ENCODE measurements at places on chromosomes 3 and 15.
A peak's percentile ranks its signal among the peaks of the same experiment; 100 is the strongest.

DNA sequence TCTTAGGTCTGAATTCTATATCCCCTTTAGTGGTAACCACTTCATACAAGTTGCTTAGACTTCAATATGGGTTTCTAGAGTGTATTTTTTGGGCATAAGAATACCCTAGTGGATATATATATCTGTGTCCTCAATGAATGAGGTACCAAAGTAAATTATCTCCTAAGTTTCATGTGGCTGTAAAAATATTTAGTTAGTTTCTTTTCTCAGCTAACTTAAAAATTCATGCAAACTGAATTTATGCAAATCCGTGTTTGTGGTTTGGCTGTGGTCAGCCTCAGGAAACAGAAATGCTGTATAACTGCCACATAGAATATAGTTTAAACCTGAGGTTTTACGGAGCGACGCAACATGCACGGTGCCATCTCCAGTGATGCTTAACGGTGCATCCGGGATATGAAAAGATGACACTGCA lies 80.3 kb downstream of the PEX5L start:
- DNase-seq: peak; percentile 43

- no peak for DNase-seq
Measured at GRCh38 chr15:90619939-90620338, 90.2 kb downstream of the CRTC3 start.

- DNase-seq: no peak
Measured at GRCh38 chr3:177694316-177694715, 497.0 kb upstream of the TBL1XR1 start.

- DNase-seq: no peak
Measured at GRCh38 chr15:66284271-66284670, 9.1 kb upstream of the DIS3L start.

DNA sequence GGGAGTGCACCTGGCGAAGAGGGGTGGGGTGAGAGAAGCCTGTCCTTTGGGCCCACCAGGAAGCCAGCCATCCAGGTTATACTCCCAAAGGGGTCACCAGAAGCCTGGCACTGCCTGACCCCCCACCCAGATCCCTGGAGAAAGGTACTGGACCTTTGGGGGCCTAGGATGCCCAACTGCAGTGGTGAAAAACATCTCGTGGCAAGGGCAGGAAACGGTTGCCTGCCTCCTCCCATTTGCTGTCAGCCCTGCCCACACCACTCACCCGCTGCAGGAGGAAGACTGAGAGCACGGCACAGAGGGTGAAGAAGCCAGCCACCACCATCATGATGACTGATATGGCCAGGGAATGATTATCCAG lies 2.2 kb upstream of the ULK3 start:
- DNase-seq: no peak

GRCh38 chr3:44894485-44894884 lies 20.1 kb downstream of the TGM4 start:
- no peak for DNase-seq

DNA sequence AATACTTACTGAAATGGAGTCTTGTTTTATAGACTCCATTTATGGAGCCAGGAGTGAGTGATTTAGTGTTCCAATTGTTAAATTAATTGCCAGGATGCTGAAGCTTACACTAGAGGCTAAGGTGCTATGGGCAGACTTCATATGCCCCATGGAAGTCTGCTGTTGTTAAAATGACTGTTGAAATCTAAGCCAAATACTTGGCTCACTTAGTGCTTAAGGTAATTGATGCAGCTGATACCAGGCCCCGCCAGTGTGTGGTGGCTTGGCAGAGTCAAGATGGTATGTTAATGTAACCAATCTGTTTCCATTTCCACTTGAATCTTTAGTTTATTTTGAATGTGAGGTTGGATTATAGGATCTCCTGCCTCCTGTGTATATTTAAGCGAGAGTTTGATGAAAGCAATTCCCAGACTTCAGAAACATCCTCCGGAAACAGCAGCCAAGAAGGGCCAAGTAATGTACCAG lies 187.1 kb downstream of the ITPR1 start:
- DNase-seq: no peak

GRCh38 chr3:148940983-148941382 lies 50.4 kb upstream of the GYG1 start:
- no peak for DNase-seq

DNA sequence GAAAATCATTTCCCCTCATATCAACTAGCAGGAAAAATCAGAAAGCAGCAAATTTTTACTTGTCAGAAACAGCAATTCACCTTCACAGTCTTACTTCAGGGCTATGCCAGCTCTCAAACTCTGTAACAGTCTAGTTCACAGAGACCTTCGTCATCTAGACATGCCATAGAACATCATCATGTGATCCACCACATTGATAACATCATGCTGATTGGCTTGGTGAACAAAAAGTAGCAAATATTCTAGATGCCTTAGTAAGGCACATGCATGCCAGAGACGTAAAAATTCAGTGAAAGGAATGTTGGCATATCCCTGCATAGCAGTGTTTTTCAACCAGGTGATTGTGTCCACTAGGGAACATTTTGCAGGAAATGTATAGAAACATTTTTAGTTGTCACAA lies 8.6 kb upstream of the SCAPER start:
- DNase-seq: no peak

DNA sequence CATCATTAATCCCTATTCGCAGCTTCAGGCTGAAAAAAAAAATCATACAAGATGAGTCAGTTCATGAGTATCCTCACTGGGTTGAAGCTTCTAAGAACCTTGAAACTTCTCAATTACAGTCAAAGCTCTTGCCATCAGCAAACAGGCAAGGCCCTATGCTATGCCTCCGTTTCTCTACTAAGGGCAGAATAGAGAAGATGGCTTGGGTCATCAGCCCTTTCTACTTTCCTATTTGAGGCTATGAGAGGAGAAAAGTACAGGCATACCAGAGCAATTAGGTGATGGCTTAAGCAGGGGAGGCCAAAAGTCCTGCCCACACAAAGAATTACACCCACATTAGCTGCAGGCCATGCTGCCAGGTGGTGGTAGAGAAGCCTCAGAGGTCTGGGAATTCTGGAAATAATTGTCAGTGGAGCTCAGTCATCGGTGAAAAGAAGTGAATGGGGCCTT lies 89.0 kb downstream of the MRPL46 start:
- no peak for DNase-seq

- no peak for DNase-seq
Measured at GRCh38 chr3:119945291-119945690, 149.0 kb downstream of the GSK3B start.

DNA sequence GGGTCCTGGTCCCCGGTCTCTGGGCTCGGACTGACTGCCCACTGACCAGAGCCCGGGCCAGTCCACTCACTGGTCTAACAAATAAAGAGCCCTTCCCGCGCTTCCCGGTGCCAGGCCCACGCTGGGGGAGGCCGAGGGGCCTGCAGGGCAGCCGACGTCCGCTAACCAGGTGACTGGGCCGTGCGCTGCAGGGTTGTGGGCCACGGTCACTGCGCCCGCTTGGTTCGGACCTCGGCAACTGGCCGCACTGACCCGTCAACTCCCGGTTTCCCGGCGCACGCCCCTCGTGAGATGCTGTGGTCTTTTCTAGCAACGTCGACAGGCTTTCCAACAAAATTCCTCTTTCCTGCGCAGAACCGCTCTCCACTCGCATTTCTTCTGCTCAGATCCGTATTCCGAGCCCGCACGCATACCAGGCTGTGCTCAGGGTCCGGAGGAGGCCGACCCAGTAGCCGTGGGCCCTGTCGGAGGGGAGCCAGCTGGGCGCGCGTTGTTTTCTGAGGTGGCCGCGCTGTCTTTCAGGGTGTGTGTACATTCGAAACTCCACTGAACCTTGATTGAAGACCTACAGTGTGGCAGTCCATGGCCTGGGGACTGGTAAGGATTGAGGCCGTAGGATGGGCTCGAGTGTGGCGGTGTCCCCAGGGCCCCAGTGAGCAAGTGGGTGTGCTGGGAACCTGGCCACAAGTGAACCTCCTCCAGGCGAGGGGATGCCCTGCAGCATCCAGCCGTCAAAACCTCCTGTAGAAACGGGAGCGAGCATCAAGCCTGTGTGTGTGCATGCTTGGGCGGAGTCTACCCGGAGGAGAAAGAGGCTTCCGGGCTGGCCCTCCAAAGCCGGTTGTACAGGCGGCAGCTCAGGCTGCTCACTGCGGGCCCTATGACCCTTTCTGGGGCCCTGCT lies 875 bp upstream of the NT5DC2 start:
- no peak for DNase-seq

GRCh38 chr3:47478022-47478421 lies 2.3 kb upstream of the SCAP start:
- DNase-seq: no peak

All from NK-92 treated with Interleukin-12 subunit alpha and Interleukin-12 subunit beta, amount 100 ng/mL, for 24 hours (cell line).